ENCODE measurements at places on chromosomes 6 and 20.
A peak's percentile ranks its signal among the peaks of the same experiment; 100 is the strongest.

DNA sequence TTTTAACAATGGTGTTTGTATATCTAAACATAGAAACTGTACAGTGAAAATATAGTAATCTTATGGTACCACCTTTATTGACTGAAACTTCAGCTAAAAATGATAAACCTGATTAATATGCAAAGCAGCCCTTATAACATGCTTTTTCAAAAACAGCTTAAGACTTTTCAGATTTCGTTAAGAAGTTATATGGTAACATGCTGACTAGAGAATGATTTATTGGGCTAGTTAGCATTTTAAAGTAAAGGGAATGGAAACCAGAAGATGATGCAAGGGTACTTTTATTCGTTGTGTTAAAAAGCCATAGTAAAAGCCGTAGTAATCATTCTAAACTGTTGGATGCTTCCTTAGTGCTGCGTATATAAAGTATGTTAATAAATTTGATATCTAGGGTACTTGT, 50.5 kb downstream of the CBFA2T2 start:
- no peak for DNase-seq

DNA sequence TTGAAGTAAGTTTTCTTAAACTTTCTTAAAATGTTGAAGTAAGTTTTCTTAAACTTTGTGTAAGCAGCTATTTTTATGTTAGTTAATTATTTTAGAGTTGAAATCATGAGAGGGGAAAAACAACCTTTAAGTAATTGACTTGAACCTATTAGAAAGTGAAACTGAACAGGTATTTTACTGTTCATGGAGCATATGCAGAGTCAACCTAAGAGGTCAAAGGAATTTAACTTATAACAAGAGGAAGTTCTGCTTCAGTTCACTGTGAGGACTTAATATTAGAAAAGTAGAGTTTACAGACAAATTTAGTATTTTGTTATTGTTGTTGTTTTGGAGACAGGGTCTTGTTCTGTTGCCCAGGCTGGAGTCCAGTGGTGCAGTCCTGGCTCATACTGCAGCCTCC, 38.0 kb downstream of the CDYL start:
- no peak for DNase-seq

DNA sequence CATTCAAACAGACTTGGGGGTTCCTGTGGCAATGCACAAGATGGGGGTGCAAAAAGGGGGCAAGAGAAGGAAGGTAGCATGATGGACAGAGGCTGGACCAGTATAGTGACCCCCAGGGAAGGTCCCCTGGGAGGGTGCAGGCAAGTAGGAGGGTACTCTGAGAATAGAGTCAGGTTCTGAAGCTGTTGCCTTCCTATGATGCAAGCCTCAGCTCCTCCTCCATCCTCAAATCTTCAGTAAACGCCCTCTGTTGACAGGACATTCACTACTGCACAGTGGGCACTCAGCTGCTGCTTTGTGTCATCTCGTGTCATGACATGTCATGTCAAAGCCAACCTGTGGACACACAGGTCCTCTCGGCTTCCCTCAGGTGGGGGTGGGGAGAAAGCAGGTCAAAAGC, 5.8 kb upstream of the SDCBP2 start:
- DNase-seq = no peak

GRCh38 chr6:13098793-13099570, 229.4 kb downstream of the TBC1D7 start:
- DNase-seq = no peak

GRCh38 chr6:33692760-33693158, 18.7 kb downstream of the UQCC2 start:
- peak; percentile 76 for DNase-seq

DNA sequence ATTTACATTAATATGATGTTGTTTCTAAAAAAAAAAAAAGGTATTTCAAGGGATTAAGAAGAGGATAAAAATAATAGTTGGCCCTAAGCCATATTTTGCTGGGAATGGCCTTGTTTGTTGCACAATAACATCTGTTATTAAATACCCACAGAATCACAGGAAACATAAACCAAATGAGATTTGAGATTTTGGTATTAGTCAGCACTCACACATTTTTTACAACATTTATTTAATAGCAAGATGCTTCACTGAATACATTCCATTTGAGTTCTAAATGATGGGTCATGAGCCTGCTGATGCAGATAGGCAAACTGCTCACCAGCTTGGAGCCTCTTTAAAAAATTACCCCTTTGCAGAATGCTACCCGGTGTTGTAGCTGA, 92.9 kb upstream of the ENPP5 start:
- no peak for DNase-seq

- DNase-seq = no peak
Observed at GRCh38 chr6:6711832-6712448, 123.4 kb downstream of the LY86 start.

- no peak for DNase-seq
Observed at GRCh38 chr20:62823688-62824475, 7.0 kb downstream of the COL9A3 start.
